ENCODE measurements at places on chromosomes 2 and 18.

GRCh38 chr2:157190151-157190550, 67.4 kb upstream of the GALNT5 start:
- no peak for DNase-seq

DNA sequence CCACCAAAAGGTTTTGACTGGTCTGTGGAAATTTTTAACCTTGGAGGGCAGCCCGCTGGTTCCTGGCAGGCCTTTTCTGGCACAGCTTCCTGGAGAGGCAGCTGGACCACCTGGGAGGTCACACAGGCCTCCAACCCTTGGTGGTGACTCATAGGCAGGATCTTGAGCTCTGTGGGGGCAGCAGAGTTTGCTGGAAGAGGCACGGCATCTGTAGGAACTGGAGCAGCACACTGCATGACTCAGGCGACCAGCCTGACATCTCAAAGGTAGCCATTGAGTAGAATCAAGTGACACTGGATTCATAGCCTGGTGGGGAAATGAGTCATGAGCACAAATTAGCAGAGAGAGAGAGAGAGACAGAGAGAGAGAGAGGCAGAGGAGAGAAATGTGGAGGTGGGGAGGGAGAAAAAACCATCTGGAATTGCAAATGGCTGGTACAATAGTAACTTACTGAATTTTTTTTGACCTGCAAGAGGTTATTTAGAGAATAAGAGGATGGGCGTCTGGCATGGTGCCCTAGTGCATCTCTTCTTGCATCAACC, 57.4 kb downstream of the TRPM8 start:
- no peak for DNase-seq

- DNase-seq, result no peak
These were observed 608.6 kb upstream of the CELF4 start for GRCh38 chr18:38174173-38174572.

DNA sequence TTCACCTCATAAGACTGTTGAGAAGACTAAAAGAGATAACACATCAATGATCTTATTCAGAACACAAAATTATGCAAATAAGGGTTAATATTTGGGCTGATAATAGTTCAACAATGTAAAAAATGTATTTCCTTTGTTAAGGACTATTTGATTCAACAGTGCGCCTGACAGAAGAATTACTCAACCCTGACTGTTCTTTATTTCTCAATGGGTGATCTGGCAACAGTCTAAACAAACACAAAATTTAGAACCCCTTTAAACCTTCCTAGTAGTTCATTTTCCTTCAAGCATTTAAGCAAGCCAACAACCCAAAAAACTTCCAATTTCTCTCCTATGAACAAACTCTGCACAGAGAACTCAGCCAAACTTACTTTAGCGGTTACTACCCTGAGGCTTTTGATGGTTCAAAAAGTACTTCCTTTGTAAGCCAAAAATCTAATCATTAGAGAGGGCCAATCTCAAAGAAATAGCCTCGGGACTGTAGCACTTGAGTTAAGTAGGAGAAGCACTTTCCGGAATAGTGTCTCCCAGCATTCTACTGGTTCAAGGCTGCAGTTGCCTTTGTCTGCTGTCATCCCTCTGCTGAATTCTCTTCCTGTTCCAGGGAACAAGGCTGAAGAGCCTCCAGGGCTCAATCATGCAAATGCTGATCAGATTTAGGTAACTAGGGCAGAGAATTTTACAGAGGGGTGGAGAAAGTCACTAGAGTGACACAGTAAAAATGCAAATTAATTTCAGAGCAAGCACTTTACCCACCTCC, 40.9 kb upstream of the MAPK4 start:
- no peak for DNase-seq

GRCh38 chr2:225122583-225123486, 80.6 kb upstream of the DOCK10 start:
- peak; percentile 9 for DNase-seq

DNA sequence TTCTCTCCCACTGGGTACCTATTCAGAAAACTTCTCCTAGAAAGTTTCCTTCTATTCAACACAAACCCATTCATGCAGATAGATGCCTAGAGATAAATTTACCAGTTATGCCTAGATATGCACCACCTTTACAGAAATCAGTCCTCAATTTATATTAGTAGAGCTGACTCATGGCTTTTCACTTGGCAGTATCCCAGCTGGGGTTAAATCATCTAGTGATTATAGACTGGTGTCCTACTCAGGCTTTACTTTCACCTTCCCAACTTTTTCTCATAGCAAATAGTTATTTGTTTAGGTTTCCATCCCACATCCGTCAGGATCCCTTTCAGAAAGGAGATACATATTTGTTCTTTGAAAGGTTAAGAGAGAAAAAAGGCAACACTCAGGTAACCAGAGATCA, 124.5 kb downstream of the AQP4 start:
- no peak for DNase-seq

- DNase-seq, result no peak
These were observed 72.8 kb downstream of the MEIS1 start for GRCh38 chr2:66507673-66508201.

GRCh38 chr18:58438958-58439300, 190.0 kb downstream of the ALPK2 start:
- DNase-seq, result no peak

DNA sequence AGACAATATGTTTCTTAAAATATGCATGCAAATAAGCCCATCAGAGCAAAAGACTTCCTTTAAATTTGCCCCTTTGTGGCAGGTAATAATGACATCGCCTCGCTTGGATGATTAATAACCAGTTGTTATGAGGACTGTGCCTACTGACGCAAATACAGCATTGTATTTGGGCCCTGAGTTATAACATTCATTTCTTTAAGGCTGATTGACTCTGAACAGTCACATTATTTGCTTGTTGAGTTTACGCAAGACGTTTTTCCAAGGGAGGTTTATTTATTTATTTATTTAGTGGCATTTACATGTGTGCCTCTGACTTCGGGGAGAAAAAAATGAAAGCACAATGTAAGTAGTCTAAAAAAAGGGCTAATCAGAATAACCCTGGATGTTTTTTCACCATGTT, 88.3 kb downstream of the SLC8A1 start:
- DNase-seq, result peak; percentile 26

DNA sequence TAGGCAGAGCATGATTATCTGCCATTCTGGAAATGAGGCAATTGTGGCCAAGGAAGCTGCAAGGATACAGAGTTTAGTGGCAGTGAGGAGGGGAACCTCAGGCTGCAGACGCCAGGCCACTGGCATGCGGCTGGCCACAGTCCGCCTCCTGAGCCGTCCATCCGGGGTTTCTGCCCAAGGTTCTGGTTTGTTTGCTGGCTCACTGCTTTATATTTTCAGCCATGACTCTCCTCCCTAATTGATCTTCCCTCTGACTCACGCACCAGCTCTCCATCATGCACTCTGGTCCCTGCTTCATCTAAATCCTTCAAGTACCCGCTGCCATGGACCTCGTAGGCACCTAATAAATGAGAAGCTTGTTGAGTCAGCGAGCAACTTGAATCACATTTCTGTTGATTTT, 107.8 kb upstream of the REV1 start:
- no peak for DNase-seq

DNA sequence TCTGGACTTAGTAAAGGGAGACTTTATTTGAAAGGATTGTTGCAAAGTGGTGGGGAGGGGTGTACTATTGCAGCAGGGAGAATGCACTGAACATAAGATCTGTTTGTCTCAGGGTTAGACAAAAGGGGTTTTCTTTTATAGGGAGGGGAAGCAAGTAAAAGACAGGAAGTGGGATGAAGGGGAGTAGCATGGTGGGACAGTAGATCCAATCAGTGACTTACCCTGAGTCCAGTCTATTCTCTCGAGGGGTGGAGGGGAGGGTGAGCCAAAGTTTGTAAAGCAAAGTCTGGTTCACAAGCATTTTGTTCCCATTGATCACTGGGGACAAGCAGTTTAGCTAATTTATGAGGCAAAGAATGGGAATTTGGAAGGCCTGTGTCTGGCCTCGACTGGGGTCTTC, 35.0 kb upstream of the CYP27C1 start:
- DNase-seq, result no peak

- DNase-seq, result no peak
These were observed 82.5 kb upstream of the EPB41L3 start for GRCh38 chr18:5626130-5626880.

GRCh38 chr2:29062371-29062770, 12.0 kb downstream of the PCARE start:
- no peak for DNase-seq

DNA sequence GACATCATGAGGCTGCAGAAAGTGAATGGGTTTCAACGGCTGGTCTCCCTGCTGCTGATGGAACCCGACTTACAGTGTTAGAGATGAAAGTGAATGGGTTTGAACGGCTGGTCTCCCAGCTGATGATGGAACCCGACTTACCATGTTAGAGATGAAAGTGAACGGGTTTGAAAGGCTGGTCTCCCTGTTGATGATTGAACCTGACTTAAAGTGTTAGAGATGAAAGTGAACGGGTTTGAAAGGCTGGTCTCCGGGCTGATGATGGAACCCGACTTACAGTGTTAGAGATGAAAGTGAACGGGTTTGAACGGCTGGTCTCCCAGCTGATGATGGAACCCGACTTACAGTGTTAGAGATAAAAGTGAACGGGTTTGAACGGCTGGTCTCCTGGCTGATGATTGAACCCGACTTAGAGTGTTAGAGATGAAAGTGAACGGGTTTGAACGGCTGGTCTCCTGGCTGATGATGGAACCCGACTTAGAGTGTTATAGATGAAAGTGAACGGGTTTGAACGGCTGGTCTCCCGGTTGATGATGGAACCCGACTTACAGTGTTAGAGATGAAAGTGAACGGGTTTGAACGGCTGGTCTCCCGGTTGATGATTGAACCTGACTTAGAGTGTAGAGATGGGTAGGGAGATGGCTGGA, 76.1 kb upstream of the ALKAL2 start:
- no peak for DNase-seq

- no peak for DNase-seq
These were observed 13.1 kb upstream of the TMEM185B start for GRCh38 chr2:120236316-120236715.

DNA sequence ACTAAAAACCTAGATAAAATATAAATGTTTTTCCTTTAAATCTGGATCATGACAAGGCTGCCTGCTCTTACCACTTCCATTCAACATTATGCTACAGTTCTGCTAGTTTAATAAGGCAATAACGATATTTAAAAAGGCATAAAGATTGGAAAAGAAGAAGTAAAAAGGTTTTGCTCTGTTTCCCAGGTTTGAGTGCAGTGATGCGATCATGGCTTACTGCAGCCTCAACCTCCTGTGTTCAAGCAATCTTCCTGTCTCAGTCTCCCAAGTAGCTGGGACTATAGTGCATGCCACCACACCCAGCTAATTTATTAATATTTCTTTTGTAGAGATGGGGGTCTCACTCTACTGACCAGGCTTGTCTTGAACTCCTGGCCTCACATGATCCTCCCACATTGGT, 40.8 kb downstream of the PROKR1 start:
- DNase-seq, result no peak

GRCh38 chr2:116975608-116976007, 838.9 kb upstream of the DDX18 start:
- DNase-seq, result no peak
